ENCODE measurements at places on chromosomes 12 and 14.

DNA sequence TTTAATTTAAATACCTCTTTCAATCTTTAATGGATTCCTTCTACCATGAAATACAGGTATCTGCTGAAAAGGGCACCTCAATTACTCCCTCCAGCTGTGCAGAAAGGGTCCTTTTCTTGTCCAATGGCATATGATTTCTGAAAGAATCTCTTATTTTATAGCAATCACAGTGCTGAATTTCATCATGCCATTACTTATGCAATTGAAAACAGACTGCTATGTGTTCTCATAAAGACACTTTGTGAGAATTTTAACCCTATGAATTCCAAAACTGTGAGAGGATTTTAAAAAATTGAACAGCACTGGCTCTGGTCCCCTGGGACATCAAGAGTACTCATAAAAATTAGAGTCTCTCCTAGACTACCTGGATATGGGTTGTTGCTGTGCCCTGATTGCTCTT is 45.9 kb upstream of the CNOT2 start:
- no peak for DNase-seq

GRCh38 chr12:52010152-52010622 is 3.4 kb downstream of the TAMALIN start:
- DNase-seq = no peak

DNA sequence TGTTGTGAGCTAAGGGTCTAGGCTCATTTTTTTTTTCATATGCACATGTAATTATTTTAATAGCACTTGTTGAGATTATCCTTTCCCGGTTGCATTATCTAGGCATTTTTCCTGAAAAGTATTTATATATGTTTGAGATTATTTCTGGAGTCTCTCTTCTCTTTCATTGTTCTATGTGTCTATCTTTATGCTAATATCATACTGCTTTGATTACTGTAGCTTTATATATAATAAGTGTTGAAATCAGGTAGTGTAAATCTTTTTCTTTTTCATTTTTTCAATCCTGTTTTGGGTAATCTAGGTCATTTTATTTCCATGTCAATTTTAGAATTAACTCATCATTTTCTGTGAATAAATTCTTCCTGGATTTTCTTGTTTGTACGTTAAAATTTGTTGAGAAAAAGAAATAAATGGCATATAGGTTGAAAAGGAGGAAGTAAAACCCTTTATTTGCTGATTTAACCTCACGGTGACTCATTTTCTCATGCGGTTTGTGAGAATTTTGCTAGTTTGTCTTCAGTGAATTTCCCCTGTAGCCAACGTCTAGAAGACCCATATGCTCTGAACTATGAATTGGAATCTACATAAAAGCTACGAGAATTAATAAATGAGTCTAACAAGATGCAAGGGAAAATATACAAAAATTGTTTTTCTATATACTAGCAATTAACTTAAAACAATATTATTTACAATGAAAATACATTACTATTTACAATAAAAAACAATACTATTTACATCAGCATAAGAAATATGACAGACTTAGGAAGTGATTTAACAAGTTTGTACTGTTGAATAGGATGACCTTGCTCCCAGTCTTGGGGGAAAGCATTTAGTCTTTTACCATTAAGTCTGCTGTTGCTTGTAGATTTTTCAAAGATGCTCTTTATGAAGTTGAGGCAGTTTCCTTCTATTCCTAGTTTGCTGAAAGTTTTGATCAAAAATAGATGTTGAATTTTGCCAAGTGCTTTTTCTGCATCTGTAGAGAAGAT is 105.0 kb downstream of the SNAPC1 start:
- DNase-seq = peak; percentile 68

DNA sequence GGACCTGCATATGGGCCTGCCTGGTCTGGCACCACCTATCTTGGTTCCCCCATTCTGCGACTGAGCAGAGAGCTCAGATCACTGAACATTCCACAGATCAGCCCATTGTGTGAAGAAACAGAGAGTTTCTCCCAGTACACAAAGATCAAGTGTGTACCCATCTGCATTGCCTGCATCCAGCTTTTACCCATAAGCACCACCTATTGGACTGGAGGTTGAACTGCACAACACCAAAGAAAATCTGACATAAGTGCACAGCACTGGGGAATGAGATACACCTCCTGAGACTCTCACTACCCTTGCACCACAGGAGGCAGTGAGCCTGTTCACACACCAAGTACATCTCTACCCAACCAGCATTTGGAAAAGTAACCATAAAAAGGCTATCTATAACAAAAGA is 362.6 kb upstream of the CLEC14A start:
- DNase-seq = no peak

- no peak for DNase-seq
Measured at GRCh38 chr14:72503696-72504368, 390.1 kb downstream of the DPF3 start.

Measured in CD14-positive monocyte (primary cell).